ENCODE measurements at places on chromosomes 12 and 14.

DNA sequence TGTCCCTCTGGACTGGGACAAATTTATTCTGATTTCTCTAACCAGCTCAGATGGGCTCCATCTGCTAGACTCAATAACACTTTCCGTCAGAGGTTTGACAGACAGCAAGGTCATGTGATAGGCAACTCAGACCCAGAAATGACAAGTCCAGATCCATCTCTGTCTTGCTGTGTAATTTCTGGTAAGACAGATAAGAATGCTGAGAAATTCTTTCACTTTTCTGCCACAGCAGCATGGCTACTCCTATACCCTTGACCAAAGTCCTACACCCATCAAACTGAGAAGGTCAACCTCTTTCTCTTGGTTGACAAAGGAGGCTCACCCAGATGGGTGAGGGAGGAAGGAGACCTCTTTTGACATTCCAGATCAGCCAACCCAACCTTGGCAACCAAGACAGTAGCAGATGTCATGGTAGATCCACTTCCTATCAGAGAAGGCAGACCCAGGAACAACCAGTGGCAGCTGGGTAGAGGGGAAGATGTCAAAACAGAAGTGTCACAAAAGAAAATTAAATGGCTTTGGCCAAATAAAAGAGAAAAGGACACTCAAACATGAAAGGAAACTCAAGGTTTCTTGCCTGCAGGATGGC, 36.9 kb upstream of the PRKAB1 start:
- DNase-seq: no peak

DNA sequence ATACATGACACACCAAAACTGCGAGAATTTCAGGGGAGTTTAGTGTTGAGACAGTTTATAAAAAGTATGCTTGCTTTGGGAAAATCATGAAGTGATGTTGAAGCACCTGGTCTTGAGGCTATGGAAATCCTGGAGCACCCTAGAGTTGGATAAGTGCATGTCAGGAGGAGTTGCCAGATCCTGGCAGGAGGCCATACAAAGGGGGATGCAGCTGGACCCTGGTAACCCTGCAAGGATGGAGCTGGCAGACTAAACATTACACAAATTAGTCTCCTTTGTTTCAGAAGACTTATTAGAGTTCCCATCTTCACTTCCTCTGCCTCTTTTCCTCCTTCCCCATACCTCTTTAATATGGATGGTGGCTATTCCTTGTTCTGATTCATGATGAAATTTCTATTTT, 907.0 kb downstream of the BCL11B start:
- no peak for DNase-seq

- no peak for DNase-seq
These were observed 624.9 kb upstream of the FOXG1 start for GRCh38 chr14:28141662-28142061.

DNA sequence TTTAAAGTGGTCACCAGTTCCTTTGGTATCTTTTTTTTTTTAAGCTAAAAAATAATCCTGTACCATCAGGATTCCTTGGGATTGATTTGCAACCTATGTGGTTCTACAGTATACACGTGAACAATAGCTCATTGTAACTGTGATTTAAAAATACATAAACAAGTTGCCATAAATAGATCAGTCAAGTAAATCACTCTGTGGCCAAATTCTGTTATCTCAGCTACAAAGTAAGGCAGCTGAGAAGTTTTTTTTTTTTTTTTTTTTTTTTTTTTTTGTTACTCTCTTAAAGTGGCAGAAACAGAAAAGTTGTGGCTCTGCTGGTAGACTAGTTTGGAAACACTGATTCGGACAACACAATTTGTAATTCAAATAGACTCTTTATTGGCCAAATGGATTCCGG, 104.5 kb downstream of the PRICKLE1 start:
- no peak for DNase-seq

DNA sequence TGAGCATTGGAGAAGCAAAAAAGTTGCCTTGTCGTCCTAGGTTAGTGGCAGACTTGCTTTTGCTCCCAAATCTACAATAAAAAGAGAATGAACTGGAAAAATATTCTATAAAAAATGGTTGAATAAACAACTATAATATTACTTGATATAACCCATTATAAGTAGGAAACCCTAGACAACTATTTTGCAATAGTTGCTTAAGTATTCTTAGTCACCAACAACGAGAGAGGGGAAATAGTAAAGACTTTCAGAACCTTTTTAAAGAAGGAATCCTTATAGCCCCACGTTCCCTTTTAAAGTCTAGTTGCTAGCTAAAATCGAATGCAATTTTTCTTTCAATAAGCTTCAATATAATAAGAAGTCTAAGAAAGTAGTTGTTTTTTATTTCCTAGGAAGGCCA, 17.5 kb downstream of the AQP6 start:
- DNase-seq: peak; percentile 67

GRCh38 chr12:67356380-67356774, 87.2 kb downstream of the CAND1 start:
- DNase-seq: no peak

DNA sequence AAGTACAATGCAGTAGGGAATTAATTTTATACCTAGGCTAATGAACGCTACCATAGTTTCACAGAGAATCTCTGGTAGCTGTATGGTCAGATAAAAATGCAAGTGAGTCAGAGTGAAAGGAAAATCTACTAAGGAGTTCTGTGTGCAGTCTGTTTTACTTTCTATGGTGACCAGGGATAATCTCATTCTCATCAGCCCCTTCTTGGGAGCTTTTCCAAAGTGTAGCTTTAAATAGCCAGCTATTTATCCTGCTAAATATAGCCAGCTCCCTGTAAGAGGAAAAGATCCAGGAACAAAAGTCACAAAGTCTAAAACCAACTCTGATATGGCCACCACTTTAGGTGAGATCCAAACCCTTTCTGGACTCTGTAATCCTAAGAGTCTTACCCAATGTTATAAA, 75.5 kb downstream of the TMEM116 start:
- peak; percentile 23 for DNase-seq

GRCh38 chr12:53340398-53340797, 4.2 kb upstream of the SP7 start:
- no peak for DNase-seq

DNA sequence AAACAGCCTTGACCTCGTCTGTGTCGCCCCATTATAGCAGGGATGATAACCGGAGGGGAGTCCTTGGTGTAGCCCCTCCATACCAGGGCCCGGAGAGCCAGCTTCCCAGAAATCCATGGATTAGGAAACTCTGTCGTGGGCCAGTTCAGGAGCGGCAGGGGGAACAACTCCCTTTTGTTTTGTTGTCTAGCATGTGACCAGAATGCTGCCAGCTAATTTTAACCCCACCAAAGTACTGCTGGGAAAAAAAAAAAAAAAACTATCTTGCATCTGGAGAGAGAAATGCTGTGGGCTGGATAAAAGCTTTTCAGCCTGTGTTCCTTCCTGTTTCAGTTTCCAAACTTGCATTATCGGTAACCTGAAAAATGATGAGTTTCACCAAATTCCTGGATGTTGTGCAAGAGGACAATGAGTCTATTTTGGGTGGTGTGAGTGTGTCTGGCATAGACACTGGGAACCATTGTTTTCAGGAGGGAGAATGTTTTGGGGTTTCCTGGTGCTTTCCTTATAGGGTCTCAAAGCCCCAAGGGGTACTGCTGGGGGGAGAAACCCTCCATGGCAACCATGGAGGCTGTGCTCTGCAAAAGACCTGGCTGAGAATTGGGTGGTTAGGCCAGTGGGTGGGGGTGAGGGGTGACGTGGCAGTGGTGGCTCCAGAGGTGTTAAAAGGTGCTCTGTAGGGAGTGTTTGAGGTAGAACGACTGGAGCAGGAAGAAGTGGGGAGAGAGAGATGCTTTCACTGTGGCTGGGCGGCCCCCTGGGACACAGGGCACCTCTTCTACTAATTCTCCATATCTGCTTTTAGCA, 14.9 kb upstream of the IRF2BPL start:
- DNase-seq: peak; percentile 97

DNA sequence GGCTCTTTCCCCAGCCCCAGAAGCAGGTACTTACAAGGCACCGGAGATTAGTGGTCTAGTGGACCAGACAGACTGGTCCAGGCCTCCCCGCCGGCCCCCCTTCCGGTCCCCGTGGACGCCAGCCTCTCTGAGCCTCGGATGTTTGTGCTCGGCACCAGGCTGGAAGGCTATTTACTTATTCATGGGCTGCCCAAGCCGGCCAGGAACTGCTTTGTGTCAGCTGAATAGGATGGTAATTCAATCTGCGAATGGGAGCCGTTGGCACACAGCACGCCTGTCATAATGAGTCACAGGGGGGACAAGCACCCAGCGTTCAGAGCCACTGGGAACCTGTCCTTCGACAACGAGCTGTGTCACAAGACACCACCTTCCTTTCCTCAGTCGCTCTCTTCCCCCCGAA, 82.3 kb downstream of the RIMBP2 start:
- DNase-seq: no peak

DNA sequence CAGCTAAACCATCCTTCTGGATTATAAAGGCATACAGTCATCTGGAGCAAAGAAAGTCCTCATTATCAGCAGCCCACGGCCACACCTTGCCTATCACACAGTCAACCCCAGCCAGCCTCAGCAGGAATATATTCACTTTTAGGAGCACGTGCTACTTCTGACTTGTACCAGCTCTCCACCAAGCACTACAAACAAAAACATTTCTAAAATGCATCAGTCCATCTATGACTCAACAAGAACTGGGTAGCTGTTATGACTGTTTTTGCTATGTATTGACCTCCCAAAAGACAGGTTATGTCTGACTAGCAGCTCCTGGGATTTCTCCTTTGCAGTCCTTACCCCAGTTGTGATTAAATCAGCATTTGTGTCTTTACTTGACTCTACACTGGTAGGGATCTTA, 31.2 kb downstream of the NUAK1 start:
- peak; percentile 59 for DNase-seq

Data from fibroblast of pulmonary artery (primary cell).